Left kidney (tissue), 8 donors: ENCODE measurements at places on chromosomes 13 and 19.

DNA sequence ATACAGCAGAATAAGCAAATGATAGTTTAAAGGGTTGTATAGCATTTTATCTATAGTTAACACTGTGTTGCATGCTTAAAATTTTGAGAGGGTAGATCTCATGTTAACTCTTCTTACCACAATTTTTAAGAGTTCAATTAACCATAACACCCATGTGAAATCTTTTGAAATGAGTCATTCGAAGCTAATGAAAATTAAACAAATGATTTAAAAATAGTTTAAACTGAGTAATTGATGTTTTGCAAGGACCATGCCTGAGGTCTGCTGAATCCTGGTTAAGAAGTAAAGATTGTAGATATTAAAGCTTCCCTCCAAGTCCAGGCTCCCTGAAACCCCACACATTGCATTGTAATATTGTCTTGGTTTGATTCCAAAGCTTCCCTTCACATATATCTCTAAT lies 176.7 kb upstream of the RNF113B start:
- DNase-seq, result no peak

DNA sequence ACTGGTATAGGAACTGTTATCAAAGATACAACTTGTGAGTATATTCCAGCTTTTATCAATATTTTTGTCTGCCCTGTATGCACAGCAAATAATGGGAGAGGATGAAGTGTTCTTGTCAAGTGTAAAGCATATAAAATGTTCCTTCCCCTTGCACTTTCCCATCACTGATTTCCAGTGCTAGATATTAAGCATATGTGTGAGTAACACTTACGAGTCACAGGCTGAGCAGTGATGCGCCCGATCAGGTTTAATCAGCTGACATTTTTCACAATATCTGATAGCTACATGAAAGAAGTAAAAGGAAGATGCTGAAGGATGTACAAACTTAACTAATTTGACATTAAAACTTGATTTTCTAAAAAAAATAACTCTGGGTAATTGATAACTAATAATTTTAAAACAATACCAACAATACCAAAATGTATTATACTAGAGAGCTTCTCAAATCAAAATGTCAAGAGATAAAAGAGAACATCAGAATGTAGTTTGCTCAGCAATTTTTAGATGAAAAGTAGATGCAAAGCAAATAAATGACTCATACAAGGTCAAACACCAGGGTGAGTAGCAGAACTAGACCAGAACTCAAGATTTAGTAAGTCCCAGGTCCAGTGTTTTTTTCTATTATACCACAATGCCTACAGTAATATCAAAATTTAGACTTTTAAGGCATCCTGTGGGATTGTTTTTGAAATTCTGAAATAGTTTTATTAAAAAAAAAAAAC lies 56.4 kb downstream of the ZDHHC20 start:
- no peak for DNase-seq

- DNase-seq, result no peak
Measured at GRCh38 chr13:24619282-24619681, 60.9 kb upstream of the ATP12A start.

GRCh38 chr13:32443111-32443510 lies 15.2 kb upstream of the N4BP2L1 start:
- DNase-seq, result no peak

GRCh38 chr19:42111384-42111783 lies 20.9 kb downstream of the POU2F2 start:
- no peak for DNase-seq

DNA sequence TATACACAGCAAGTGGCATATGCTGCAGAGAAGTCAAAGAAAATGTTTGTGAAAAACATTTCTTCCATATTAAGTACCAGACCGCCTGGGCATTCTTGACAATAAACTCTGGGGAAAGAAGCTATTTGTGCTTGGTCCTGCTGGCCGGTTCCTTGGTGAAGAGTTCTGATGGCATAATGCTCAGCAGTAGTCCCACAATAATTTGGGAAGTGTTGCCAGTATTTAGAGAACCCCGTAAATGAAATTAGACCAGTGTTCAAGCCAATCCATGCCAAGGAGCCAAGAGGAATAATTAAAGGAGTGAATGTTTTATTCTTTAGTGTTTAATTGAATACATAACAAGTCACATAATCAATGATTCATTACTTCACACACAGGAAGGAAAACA lies 6.3 kb downstream of the KCTD12 start:
- DNase-seq, result no peak

GRCh38 chr19:56507446-56508289 lies at the start of gene ZNF471:
ZNF471 (plus strand) TSS chr19:56507855; CDS start chr19:56511572, 3,717 bp downstream.
- DNase-seq, result peak; percentile 98

DNA sequence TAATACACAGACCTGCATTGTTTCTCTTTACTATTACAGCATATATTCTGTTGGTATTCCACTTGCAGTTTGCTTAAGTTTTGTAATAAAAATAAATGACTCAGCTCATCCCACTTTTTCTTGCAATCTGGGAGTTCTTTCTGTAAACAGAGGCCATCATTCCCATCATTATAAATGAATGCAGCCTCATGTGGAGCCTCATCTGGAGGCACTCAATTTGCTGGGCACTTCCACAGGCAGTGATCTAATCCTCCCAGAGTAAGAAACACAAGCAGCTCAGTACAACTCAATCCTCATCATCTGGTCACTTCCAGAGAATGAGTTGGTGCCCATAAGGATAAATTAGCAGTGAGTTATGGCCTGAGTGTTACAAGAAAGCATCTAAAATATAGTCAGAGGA lies 2801.9 kb downstream of the PCDH9 start:
- no peak for DNase-seq

DNA sequence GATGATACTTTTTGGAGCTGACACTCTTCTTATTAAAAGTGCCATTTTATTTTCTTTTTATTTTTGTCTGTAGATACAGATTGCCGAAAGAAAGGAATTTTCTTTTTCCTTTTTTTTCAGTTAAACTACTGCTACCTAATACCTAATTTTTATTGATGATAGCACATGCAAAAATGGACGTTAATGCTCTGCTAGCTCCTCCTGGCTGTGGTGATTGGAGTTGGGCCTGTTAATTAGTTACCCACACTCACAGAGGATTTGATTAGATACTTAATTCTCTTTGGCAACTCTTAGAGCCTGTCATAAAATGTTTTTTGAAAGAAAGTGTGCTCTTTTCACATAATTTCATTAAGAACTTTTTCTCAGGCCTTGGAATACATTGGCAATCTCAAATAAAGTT lies 366.8 kb downstream of the DCT start:
- DNase-seq, result no peak
